Purkinje cell (primary cell): ENCODE measurements at places on chromosomes 3 and 15. TPM values are rescaled to one million over a fixed set of nuclear protein-coding genes. Genes with fewer than 3 reads are reported as not detected.

The ANKUB1 gene
- polyA plus RNA-seq = not detected in 2 replicates

The TIGIT gene
- polyA plus RNA-seq = not detected in 2 replicates

The SERINC4 gene
- polyA plus RNA-seq = not detected in 2 replicates

The STAB1 gene
- polyA plus RNA-seq = not detected in 2 replicates

The GATA2 gene
- polyA plus RNA-seq = not detected in 2 replicates

The ITIH1 gene
- not detected in 2 replicates for polyA plus RNA-seq

The NBEAL2 gene
- not detected in 2 replicates for polyA plus RNA-seq

The ZNF620 gene
- 0.53 and 2.5 TPM in 2 replicates for polyA plus RNA-seq

The RPP25 gene
- not detected in 2 replicates for polyA plus RNA-seq

The GOLGA8O gene
- polyA plus RNA-seq = not detected in 2 replicates
